NCI-H1436 treated with DMSO at 0.1 percent for 48 hours (cell line): ENCODE measurements at places on chromosomes 6 and 20.
A peak's percentile ranks its signal among the peaks of the same experiment; 100 is the strongest.

DNA sequence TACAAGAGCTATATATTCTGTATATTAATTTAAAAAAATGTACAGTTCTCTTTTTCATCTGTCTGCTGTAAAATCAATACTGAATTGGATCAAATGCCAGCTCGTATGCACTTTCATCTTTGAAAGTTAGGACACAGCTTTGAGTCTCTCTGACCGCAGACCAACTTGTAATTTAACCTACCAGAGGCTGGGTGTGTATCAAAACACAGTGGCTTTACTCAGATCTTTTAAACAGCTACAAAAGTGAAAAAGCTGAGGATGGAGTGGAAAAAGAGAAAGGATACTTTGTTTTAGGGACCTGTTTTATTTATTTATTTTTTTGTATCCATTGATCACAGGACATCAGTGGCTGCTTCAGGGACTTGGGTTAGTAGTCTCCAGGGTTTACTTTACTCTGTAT, 44.1 kb downstream of the KIAA0408 start:
- no peak for DNase-seq

DNA sequence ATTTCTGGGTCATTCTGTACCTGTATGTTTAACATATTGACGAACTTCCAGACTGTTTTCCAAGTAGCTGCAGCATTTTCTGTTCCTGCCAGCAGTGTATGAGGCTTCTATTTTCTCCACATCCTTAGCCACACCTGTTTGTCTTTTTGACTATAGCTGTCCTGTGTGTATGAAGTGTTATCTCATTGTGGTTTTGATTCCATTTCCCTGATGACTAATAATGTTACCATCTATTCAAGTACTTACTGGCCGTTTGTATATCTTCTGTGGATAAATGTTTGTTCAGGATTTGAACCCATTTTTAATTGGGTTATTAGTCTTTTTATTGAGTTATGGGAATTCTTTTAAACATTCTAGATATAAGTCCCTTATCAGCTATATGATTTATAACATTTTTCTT, 95.2 kb downstream of the JAG1 start:
- DNase-seq = no peak

GRCh38 chr20:5643936-5644335, 106.3 kb upstream of the SHLD1 start:
- DNase-seq = no peak

GRCh38 chr6:169800668-169801395, 49.4 kb downstream of the ERMARD start:
- DNase-seq = no peak

DNA sequence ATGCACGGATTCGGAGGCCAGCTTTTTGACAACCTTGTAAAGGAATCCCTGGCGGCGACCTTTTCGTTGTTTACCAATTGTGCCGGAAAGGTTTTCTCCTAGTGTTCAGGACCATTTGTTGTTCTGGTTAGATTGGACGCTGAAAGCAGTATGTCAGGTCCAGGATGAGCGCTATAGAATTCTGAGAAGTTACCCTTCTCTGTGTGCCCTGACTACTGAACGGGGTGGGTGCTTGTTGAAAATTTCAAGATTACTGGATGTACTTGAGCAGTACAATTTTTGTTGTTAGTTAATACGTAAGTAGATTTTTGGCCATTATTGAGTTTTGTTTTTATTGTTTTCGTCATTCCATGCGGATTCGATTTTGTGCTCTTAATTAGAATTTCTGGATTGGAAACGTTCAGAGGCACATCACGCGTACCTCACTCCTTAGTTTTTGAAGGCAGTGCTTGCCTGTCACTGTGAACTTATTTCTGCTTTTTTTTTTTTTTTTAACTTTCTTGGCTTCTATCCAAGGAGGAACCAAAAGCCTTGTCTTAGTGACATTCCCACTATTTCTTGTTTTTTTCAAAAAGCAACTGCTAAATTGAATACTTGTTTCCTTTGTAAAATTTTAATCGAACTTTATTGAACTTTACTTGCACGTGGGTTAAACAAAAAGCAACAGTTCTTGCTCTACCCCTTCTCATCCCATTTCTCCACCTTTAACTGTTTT, 898 bp downstream of the XRN2 start:
- no peak for DNase-seq

- no peak for DNase-seq
Observed at GRCh38 chr6:135583256-135583761, 85.8 kb upstream of the AHI1 start.

GRCh38 chr6:9520417-9521151, 894.3 kb downstream of the TFAP2A start:
- no peak for DNase-seq

DNA sequence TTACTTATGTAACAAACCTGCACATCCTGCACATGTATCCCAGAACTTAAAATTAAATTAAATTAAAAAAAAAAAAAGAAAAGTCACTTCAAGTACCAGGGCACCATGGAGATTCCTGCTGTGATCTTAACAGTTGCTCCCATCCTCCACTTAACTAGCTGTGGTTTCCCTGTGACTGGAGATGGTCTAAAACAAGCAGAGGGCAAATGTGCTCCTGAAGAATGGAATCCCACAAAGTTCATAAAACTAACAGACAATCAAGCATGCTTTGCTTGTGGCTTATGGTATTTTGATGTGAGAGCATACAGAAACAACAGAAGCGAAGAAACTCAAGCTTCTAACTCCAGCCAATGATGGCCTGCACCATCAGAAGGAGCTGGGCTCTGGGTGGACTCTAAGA, 153.6 kb upstream of the KCNK16 start:
- DNase-seq = no peak

- no peak for DNase-seq
Observed at GRCh38 chr20:50379049-50379990, 130.9 kb upstream of the PTPN1 start.

DNA sequence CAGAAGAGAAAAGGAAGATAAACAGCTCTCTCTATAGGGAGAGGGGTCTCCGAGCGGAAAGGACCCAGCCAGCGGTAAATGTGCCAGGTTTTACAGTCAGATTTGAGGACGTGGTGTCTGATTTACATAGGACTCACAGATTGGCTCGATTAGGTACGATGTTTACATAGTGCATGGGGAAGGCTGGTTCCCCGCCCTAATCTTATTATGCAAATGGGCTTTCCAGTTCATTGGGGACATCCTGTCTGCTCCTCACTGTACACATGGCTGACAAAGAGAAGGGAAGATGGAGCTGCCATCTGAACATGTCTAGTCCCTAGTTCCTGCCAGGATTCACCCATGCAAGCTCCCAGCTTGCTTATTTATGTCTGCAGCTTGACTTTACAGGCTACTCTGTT, 119.9 kb downstream of the RNF144B start:
- DNase-seq = peak; percentile 75

GRCh38 chr6:30443657-30444450, 45.5 kb upstream of the HLA-E start:
- DNase-seq = no peak
